Small intestine (tissue), 16 donors: ENCODE measurements at places on chromosomes 5 and 9.

DNA sequence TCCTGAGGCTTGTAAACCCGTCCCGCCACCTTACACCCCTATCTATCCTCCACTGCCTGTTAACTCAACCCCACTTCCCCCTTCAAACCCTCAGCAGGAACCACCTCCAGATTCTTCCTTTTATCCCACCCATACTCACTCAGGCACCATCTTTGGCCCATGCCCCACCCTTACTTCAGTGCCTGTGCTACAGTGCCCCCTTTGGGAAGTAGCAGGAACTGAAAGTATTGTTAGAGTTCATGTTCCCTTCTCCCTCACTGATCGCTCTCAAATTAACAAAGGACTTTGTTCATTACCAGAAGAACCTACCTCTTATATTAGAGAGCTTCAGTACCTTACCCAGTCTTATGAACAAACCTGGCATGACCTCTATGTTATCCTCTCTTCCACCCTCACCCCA lies 92.2 kb upstream of the MOCS2 start:
- H3K4me3 ChIP-seq = no peak overlapping the region
- no peaks in the 10 kb centered on the region for H3K27me3 ChIP-seq
- no peak overlapping the region for H3K27ac ChIP-seq
- no peak for DNase-seq
- H3K36me3 ChIP-seq = no peaks in the 10 kb centered on the region

DNA sequence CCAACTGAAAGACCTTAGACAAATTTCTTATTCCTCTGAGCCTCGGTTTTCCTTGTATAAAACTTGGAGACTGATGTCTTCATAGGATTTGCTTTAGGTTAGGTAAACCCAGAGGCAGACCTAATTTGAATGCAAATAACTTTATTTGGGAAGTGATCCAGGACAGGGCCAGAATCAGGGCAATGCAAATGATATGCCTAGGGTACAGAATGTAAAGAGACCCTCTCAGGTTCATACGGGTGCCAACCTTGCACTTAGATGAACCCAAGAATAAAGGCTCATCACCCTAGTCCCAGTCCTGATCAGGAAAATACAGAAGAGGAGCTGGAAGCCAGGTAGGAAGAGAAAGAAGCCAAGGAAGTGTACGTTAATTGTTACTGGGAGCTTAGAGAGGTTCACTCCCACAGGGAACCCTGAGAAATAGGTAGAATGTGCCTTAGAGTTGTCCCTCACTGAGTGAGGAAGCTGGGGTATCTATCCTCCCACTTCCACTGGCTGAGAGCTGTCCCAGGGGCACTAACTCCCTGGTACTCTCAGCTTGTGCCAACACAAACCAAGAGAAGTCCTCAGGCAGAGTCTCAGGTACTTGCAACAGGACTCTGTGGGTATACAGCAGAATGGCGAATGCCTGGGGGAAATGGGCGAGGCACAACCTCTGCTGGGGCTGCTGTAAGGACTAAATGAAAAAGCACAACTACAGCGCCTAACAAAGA lies 3.1 kb upstream of the HK3 start:
- no peaks in the 10 kb centered on the region for H3K4me1 ChIP-seq
- H3K36me3 ChIP-seq = peaks cover 24% of the 10 kb centered on the region
- H3K27me3 ChIP-seq = peaks cover 3% of the 10 kb centered on the region

GRCh38 chr9:132637801-132638200 lies 32.0 kb downstream of the DDX31 start:
- H3K4me3 ChIP-seq = no peak overlapping the region
- no peak overlapping the region for H3K27ac ChIP-seq
- DNase-seq = no peak
- H3K36me3 ChIP-seq = peaks cover 40% of the 10 kb centered on the region
- no peaks in the 10 kb centered on the region for H3K4me1 ChIP-seq

GRCh38 chr5:74252044-74252443 lies 388.5 kb downstream of the ENC1 start:
- H3K36me3 ChIP-seq = no peaks in the 10 kb centered on the region
- no peaks in the 10 kb centered on the region for H3K27me3 ChIP-seq
- no peak overlapping the region for H3K27ac ChIP-seq
- H3K4me3 ChIP-seq = no peak overlapping the region
- DNase-seq = no peak

DNA sequence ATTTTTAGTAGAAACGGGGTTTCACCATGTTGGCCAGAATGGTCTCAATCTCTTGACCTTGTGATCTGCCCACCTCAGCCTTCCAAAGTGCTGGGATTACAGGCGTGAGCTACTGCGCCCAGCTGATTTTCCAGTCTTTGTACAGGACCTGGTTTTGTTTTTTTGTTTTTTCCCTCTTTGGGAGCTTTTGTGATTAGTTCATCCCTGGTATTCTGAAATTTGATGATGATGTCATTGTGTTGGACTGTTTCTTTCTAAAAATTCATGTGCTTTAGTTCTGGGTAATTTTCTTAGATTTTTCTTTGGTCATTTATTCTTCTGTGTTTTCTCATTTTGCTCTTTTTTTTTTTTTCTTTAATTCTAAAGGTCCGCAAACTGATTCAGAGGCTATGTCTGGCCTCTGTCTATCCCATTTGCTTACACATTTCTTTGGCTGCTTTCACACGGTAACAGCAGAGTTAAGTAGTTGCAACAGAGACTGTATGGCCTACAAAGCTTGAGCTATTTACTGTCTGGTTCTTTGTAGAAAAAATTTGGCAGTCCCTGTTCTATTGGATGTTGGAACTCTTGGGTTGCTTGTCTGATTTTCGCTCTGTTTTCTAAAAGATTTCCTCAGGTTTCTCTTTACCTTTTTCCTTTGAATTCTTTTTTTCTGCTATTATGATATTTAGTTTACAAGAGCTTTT lies 24.8 kb downstream of the STX17 start:
- no peak overlapping the region for H3K4me3 ChIP-seq
- H3K4me1 ChIP-seq = no peaks in the 10 kb centered on the region
- H3K27ac ChIP-seq = no peak overlapping the region
- no peaks in the 10 kb centered on the region for H3K27me3 ChIP-seq

GRCh38 chr5:163712011-163712410 lies 206.6 kb downstream of the MAT2B start:
- H3K4me3 ChIP-seq = no peak overlapping the region
- H3K4me1 ChIP-seq = no peaks in the 10 kb centered on the region
- no peak for DNase-seq

GRCh38 chr9:133536080-133536479 lies 1.6 kb downstream of the ADAMTSL2 start:
- DNase-seq = no peak
- no peaks in the 10 kb centered on the region for H3K36me3 ChIP-seq

DNA sequence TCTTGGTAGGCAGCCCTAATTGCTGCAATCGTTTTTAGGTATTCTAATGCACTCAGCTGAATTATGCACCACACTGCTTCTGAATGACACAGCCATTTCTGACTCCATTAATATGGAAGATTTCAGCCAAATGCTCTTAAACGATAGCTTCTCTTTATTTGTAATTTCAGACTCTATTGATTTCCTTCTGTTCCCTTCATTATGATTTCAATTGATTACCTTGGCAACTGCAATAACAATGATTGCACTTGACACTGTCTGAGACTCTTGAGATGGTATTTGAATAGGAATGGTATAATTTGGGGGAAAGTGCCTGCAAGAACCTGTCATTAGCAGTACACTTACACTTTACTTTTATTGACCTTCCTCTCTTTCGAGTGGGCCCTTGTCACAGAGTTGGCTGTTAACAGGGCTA lies 296.1 kb upstream of the DMAC1 start:
- no peak overlapping the region for H3K27ac ChIP-seq
- H3K36me3 ChIP-seq = no peaks in the 10 kb centered on the region

GRCh38 chr9:26667882-26668281 lies 224.7 kb downstream of the CAAP1 start:
- no peaks in the 10 kb centered on the region for H3K4me1 ChIP-seq
- H3K27me3 ChIP-seq = no peaks in the 10 kb centered on the region
- DNase-seq = no peak
- H3K36me3 ChIP-seq = no peaks in the 10 kb centered on the region
- no peak overlapping the region for H3K27ac ChIP-seq

- H3K27ac ChIP-seq = no peak overlapping the region
- H3K4me1 ChIP-seq = no peaks in the 10 kb centered on the region
- H3K36me3 ChIP-seq = peaks cover 4% of the 10 kb centered on the region
- no peak overlapping the region for H3K4me3 ChIP-seq
- no peaks in the 10 kb centered on the region for H3K27me3 ChIP-seq
- no peak for DNase-seq
These were observed 275.6 kb downstream of the KDM4C start for GRCh38 chr9:7033076-7034045.

- H3K27me3 ChIP-seq = no peaks in the 10 kb centered on the region
- no peaks in the 10 kb centered on the region for H3K36me3 ChIP-seq
- H3K27ac ChIP-seq = no peak overlapping the region
- no peak for DNase-seq
These were observed 193.1 kb downstream of the SLC12A2 start for GRCh38 chr5:128276537-128277216.

DNA sequence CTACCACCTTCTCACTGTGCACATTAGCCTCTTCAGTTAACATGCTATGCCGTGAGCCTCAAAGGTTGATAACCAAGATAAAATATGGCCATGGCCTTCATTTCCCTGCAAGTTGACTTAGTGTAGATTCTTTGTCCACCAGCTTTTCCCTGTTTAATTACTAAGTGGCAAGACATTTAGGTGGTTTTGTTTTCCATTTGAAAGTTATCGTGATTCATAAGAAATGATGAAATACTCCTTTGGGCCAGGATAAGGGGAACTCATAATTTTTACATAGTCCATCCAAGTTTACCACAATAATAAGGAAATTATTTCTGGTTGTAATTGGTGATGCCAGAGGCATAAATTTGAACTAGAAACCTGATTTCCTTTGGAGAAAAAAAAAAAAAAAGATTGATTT lies 609.6 kb downstream of the TAF11L14 start:
- no peak for DNase-seq
- H3K27ac ChIP-seq = no peak overlapping the region
- no peaks in the 10 kb centered on the region for H3K27me3 ChIP-seq
- no peaks in the 10 kb centered on the region for H3K4me1 ChIP-seq
- H3K36me3 ChIP-seq = no peaks in the 10 kb centered on the region

DNA sequence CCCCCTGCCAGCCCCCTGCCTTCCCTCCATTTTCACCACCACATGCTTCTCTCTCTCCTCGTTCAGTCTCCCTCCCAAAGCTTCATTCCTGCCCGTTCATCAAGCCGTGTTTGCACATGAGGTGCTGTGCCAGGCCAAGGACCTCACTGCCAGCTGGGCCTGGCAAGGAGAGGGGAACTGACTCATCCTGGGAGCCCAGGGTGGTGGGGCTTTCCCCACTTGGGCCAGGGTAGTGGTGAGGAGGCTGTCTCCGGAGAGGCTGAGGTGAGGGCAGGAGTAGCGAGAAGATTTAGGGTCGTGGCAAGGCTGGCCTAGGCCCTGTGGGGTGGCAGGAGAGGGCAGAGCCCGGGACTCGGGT lies 30.4 kb upstream of the NOTCH1 start:
- H3K27ac ChIP-seq = no peak overlapping the region
- no peak for DNase-seq
- no peaks in the 10 kb centered on the region for H3K36me3 ChIP-seq
- peaks cover 7% of the 10 kb centered on the region for H3K4me1 ChIP-seq
- H3K27me3 ChIP-seq = no peaks in the 10 kb centered on the region
- no peak overlapping the region for H3K4me3 ChIP-seq

GRCh38 chr5:1806199-1806598 lies 5.0 kb downstream of the NDUFS6 start:
- no peaks in the 10 kb centered on the region for H3K27me3 ChIP-seq
- H3K36me3 ChIP-seq = peaks cover 14% of the 10 kb centered on the region
- no peak overlapping the region for H3K4me3 ChIP-seq
- no peaks in the 10 kb centered on the region for H3K4me1 ChIP-seq
- H3K27ac ChIP-seq = no peak overlapping the region

DNA sequence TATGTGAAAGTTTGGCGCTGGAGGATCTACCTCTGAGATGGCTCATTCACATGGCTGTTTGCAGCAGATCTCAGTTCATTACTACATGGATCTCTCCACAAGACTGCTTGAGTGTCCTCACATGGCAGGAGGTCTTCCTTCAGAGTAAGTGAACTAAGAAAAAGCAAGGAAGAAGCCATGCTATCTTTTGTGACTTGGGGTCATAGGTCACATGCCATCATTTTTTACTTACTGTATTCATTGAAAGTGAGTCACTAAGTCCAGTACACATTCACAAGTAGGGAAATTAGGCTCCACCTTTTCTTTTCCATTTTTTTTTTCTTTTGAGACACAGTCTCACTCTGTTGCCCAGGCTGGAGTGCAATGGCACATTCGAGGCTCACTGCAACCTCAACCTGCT lies 8.7 kb upstream of the CDKN2AIPNL start:
- no peaks in the 10 kb centered on the region for H3K36me3 ChIP-seq
- no peaks in the 10 kb centered on the region for H3K27me3 ChIP-seq
- no peak overlapping the region for H3K4me3 ChIP-seq
- no peak overlapping the region for H3K27ac ChIP-seq
- DNase-seq = peak; percentile 85

DNA sequence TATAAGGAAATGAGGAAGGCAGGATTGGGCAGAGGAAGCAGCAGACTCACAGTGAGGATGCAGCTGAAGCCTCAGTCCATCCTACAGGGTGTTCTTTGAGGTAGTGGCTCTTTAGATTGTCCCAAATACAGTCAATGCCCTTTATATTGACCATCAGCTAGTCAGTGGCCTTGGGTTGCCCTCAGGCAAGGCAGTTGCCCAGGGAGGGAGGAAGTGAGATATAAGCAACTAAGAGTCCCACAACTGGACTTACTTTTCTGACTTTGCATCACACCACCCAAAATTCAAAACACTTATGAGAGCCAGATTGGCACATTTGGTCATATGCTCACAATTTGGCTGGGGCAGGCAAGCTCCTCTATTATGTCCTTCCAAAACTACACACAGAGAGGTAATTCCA lies 9.4 kb upstream of the SLC12A2 start:
- H3K27ac ChIP-seq = no peak overlapping the region
- peaks cover 2% of the 10 kb centered on the region for H3K4me1 ChIP-seq
- no peaks in the 10 kb centered on the region for H3K27me3 ChIP-seq
- H3K36me3 ChIP-seq = no peaks in the 10 kb centered on the region
- no peak overlapping the region for H3K4me3 ChIP-seq

DNA sequence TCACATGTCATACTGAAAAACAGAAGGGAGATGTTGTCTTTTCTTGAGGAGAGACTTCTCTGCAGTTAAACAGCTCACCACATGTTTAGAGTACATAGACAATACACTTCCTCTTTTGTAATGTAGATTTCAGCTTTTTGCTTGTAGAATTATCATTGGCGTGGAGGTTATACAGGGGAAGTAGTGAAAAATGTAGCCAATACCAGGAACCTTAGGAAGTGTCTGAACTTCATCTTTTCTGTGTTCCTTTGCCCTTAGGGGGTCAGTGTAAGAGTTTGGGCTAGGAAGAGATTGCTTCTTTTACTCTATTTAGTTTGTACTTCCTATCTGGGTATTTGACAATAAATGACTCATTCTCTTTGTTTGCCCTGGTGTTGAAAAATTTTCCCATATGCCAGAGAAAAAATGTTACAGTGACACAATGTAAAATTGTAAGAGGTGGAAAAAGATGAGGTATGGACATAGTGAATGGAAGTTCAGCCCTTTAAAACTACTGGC lies 21.0 kb upstream of the CDKN2B start:
- H3K4me1 ChIP-seq = no peaks in the 10 kb centered on the region
- no peaks in the 10 kb centered on the region for H3K27me3 ChIP-seq
- no peak overlapping the region for H3K4me3 ChIP-seq
- H3K27ac ChIP-seq = no peak overlapping the region
- peak; percentile 12 for DNase-seq
- no peaks in the 10 kb centered on the region for H3K36me3 ChIP-seq

- no peaks in the 10 kb centered on the region for H3K27me3 ChIP-seq
- peak; percentile 13 for DNase-seq
- H3K36me3 ChIP-seq = no peaks in the 10 kb centered on the region
- H3K4me3 ChIP-seq = peak overlapping the region; percentile 77
- H3K4me1 ChIP-seq = peaks cover 3% of the 10 kb centered on the region
- H3K27ac ChIP-seq = no peak overlapping the region
These were observed 1.2 kb downstream of the AP3S1 start for GRCh38 chr5:115842952-115843351.
